ENCODE measurements at places on chromosomes 5 and 9. TPM values are rescaled to one million over a fixed set of nuclear protein-coding genes. Genes with fewer than 3 reads are reported as not detected.

CAMK4 gene
- total RNA-seq, result 0.16 TPM

CXCL14 gene
- 1.3 TPM for total RNA-seq

- DNase-seq, result no peak
Measured at GRCh38 chr9:115099901-115100300, 18.1 kb downstream of the TNC start.

DNA sequence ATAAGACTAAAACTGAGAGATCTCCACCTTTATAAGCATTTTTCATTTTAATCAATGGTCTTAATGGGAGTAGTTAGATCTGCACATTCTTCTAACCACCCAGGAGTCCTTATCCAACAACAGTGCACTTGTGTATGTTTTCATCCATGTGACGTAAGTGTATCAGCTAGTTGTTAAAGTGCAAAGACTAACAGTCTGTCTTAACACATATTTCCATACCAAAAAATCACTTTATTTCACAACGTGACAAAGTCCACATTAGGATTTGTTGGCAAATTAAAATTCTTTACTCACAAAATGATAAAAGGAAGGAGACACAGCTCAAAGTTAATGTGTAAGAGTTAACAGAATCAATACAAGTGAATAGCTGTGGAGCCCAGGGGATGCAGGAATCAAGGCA lies 1.9 kb upstream of the SMC2 start:
- no peak for DNase-seq

DNA sequence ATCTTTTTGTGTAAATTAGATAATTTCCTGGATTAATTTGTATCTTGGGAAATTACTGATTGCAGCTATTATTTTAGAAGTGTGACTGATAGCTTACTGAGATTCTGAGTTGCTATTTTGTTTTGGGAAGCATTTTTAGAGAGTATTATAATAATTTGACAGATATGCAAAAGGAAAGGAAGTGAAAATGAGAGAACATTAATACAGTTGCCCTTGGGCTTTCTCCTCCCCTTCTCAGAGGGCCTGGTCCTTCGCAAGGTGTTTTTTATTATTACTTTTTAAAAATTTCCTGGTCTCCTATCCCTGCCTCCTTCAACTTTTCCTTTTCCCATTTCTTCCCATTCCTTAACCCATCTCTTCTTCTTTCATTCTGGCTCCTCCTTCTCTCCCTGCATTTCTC lies 32.6 kb downstream of the UBAP1 start:
- no peak for DNase-seq

- DNase-seq, result peak; percentile 46
Measured at GRCh38 chr5:100901821-100902341, 1.2 kb downstream of the ST8SIA4 start.

- DNase-seq, result no peak
Measured at GRCh38 chr9:99249619-99250018, 27.5 kb downstream of the SEC61B start.

DNA sequence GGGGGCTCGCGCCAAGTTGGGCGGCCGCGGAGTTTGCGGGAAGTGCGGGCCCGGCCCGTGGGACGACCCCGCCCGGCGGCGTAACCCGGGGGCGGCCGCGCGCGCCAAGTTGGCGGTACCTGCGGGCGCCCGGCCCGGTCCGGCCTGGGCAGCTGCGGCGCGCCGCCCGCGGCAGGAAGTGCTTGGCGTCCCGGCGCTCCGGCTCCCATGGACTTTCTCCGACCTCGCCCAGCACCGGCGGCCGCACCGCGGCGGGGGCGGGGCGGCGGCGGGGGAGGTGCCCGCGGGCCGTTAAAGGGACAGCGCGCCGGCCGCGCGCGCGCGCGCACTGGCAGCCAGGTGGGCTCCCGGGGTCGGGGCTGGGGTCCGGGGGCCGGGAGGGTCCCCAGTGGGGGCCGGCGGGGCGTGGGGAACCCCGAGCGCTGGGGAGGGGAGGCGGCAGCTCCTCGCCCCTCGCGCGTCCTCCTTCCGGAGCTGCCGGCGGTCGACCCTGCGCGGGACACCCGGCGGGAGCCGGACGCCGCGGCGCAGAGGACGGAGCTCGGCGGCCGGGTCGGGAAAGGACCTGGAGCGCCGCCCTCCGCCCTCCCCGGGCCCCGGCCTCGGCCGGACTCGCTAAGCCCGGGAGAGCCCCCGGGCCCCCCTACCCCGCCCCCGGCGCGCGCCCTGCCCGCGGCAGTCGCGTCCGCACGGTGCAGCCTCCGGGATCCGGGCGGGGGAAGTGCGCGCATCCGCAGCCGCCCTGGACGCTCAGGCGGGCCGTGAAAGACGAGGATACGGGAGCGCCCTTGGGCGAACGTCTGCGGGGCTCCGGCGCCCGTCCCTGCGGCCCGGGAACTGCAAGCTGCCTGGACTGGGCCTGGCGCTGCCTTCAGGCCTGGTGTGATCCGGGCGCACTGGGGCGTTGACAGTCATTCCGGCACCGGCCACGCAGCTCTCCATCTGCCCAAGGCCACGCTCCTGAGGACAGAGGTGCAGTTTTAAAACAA lies at the start of gene NACC2:
Gene NACC2, minus strand, starts transcription at position 220 of the 989 bp plus-strand sequence. CDS start 44,768 bp downstream, outside the sequence.
- DNase-seq, result peak; percentile 87
